ENCODE measurements at places on chromosomes 11 and 22. TPM values are rescaled to one million over a fixed set of nuclear protein-coding genes. Genes with fewer than 3 reads are reported as not detected.

NPTXR gene
- total RNA-seq: 7.8 TPM

PI4KA gene
- total RNA-seq: 65.8 TPM

CBLIF gene
- total RNA-seq: not detected

PATE4 gene
- total RNA-seq: not detected

GRCh38 chr11:60860943-60861342 lies 5.2 kb upstream of the PTGDR2 start:
- no peak for DNase-seq

GRCh38 chr11:73185680-73186293 lies 32.3 kb upstream of the P2RY2 start:
- no peak for DNase-seq
